Forelimb muscle (tissue), 1 donor: ENCODE measurements at places on chromosomes 6 and 20. TPM values are rescaled to one million over a fixed set of nuclear protein-coding genes. Genes with fewer than 3 reads are reported as not detected.

Gene SLCO4A1
- 0.30 TPM for polyA plus RNA-seq

Gene LTA
- polyA plus RNA-seq: 0.18 TPM

DNA sequence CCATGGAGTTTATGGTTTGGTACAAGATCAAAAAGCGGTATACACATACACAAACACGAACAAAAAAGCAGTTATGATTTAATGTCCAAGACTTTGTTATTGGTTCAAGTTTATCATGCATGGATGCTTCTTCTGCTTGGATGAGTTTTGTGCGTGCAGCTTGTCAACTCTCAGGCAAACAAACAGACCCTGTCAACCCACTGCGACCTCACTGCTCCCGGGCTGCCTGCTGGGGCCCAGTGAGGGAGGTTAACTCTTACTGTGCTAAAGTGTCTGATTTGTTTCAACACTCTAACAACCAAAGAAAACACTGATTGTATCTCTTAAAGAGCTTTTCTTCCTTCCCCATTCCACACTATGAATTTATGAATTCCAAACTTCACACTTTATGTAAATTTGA lies 26.8 kb upstream of the DDR1 start:
- no peak for DNase-seq

- DNase-seq: no peak
Observed at GRCh38 chr20:4483486-4483885, 238.2 kb upstream of the PRND start.

DNA sequence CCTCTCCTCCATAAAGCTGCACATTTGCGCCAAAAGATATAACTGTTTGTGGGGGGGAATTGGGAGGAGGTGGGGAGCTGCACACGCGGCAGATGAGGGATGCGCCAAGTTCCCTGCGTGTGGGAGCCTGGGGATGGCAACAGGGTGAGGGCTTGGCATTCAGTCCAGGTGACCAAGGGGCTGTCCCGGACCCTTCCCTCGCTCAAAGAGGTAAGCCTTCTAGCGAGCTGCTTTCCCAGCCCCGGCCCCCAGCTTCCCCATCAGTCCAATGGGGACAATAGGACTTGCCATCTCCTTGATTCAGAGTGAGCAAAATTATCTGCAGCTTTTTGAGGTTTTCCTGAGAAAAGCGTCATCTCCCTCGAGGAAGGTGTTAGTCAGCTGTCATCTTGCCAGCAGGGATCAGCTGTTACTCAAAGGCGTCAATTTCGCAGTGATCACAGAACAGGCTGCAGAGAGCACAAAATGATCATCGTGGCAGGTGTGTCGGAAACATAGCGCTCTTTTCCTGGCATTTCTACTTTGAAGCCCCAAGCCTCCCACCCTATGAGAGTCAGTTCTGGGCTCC lies 21.3 kb downstream of the ZNF831 start:
- no peak for DNase-seq

GRCh38 chr6:100435299-100435698 lies 29.4 kb downstream of the SIM1 start:
- DNase-seq: no peak

- no peak for DNase-seq
Observed at GRCh38 chr6:12119085-12119588, 107.0 kb downstream of the HIVEP1 start.

DNA sequence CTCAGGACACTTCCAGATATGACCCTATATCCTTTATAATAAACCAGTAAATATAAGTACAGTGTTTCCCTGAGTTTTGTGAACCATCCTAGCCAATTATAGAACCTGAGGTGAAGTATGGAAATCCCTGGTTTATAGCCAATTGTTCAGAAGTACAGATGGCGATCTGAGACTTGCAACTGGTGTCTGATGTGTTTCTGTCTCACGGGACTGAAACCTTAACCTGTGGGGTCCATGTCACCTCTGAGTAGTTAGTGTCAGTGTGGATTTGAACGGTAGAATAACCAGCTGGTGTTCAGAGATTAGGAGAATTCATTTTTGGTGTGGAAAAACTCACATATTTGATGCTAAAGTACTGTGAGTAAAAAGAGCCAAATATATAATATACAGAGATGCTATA lies 606.6 kb downstream of the MAFB start:
- DNase-seq: no peak

DNA sequence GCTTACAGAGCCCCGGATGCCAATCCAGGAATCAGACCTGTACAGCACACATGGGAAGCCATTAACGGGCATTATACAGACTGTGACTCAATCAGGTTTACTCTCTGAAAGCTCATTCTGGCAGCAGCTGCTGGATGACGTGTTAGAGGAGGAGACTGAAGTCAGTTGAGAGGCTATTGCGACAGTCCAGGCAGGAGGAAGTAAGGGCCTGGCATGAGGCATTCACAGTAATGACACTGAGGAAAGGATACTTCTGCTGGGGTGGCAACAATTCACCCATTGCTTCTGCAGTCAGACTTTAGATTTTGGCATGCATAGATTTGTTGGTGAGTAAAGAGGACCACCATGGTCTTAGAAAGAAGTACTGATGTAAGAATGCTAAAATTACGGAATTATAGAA lies 151.0 kb upstream of the HEY2 start:
- no peak for DNase-seq
